Stimulated activated CD8-positive, alpha-beta memory T cell treated with anti-CD3 and anti-CD28 coated beads, Interleukin-15, amount 100 ng/mL, for 1 hour (primary cell): ENCODE measurements at places on chromosomes 5 and 9.

GRCh38 chr5:135829179-135829578, 5.3 kb upstream of the SLC25A48 start:
- DNase-seq = no peak

GRCh38 chr5:758698-759053, 25.9 kb downstream of the ZDHHC11B start:
- DNase-seq = no peak

DNA sequence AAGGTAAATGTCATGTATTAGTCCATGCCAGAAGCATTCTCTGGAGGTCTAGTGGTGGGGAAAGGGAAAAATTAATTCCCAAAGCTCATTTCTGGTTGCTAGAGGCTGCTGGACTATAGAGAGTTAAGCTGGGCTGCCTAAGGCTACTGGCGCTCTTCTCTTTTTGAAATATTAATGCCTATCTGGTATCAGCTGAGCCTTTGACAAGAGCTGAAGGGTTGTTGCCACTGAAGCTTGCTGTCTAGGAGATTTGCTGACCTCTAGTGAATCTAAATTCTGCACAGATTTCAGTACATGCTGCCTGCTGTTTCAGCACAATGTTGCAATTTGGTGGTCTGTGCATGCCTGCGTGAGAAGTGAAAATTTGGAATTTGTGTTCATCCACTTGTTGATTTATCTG, 29.1 kb upstream of the PLCXD3 start:
- DNase-seq = no peak

GRCh38 chr9:82553654-82554366, 509.1 kb downstream of the RASEF start:
- no peak for DNase-seq

- DNase-seq = no peak
Observed at GRCh38 chr9:114497236-114497635, 8.0 kb downstream of the WHRN start.

DNA sequence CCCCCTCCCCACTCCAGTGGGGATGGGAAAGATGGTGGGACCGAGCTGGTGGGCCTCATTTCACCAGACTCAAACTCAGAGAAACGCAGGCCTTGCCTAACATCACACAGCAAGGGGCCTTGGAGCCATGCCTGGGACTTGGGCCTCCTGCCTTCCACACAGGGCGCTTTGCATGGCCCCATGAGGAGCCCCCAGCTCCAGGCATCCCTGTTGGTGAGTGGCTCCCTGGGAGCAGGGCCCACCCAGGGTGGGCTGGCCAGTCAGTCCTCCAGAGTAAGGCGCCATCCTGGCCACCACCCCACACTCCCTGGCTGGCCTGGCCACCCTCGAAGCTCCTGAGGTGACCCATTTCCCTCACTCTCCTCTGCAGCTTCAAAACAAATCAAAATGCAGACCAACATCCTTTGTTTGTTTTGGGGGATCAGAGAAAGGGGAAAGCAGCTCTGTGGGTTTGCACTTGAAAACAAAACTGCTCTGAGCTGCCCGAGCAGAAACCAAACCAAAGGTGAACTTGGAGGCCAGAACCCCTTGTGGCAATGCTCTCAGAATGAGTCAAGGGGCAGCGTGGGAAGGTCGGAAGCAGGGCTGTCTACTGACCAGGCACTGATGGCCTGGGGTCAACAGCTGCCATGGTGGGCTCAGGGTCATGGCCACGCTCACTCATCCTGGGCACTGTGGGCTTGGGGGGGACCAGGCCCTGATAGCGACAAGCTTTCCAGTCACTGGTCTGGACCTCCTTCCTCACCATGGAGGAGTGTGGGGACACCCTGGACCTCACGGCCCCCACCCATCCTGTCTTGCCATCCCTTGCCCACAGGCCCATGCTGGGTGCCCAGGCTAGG, 37.0 kb upstream of the VDAC1 start:
- no peak for DNase-seq

DNA sequence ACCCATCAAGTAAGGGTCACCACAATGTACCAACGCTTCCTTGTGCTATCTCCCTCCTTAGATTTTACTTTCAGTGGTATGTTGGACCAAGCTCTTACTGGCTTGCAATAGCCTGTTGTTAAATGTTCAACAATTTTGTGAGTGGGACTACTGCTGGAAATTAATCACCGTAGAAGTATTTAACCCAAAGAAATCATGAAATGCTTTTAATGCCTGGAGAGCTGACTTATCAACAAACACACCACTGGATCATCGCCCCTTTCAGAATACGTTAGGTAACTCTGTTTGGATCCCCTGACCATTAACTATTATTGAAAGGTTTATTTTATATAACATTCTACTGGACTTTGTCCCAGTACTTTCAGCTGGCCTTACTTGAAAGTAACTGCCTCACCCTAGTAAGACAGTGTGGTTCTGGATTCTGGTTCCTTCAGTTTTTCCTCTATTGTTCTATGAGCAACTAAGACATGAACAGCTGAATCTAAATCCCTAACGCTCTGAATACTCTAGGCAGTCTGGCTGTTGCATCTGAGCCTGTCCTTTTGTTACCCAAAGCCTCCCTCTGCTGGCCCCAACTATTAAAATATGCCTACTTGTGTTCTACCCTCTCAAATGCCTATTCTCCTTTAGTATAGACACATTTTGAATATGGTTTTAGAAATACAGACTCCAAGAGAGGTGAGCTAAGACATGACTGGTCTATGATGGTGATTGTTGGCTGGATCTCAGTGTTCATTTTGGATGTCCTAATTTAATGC, 1203.4 kb upstream of the DMAC1 start:
- DNase-seq = no peak

DNA sequence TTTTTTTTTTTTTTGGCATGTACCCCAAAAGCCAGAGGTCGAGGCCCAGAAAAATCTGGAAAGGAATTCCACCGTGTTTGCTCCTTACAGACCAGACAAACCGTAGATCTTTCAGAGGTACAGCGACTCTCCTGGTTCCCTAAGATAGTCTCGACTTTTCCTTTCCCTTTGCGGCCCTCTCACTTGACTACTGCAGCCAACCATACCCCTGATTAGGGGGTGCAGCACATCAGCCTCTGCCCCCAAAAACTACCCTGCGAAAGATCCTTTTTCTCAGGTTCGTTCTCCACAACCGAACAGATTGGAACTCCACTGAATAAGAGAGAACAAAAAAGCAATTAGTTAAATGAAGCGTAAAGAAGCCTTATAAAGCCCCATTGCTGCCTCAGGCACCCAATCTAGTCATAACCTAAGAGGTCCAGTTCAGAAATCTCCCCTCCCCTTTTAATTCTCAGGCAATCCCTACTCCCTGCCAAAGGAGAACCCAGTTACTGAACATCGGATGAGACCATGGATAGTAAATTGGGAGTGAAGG, 379 bp upstream of the TICAM2 start:
- DNase-seq = no peak

- DNase-seq = no peak
Observed at GRCh38 chr5:36436306-36436705, 134.6 kb upstream of the RANBP3L start.

DNA sequence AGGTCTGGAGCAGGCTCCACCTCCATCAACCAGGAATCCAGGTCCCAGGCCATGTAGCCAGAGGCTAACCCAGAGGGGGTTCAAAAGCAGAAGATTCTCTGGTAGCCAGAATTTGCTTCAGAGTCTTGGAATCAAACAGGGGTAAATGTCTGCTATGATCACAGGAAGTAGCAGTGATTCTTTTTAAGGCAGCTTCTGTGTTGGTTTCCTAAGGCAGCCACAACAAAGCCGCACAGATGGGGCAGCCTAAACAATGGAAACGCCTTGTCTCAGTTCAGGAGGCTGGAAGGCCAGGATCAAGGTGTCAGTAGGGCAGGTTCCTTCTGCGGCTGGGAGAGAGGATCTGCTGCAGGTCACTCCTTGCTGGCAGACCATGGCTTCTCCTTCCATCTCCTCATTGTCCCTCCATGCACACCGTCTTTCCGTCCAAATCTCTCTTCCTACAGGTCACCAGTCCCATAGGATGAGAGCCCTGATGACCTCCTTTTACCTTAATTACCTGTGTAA, 167.3 kb downstream of the ROR2 start:
- DNase-seq = no peak

DNA sequence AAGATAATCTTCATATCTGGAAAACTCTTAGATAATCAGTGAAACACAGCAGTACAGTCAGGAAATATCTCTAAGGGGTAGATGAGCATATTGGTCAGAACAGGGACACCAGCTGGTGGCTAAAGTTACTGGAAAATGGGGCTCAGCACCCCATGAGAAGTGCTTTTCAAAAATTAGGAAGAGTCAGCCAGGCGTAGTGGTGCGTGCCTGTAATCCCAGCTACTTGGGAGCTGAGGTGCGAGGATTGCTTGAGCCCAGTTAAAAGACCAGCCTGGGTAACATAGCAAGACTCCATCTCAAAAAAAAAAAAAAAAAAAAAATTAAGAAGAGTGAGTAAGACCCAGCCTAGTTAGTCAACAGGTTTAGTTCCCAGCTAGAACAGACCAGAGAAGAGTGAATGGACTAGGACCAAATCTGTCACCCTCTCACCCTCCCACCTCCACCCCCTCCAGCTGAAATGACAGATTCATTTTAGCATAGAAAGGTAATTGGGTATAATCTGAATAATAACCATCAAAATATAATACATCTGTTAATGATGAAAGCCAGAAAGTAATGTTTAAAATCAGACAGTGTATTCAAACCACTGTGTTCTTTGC, 120.9 kb downstream of the CDC42SE2 start:
- DNase-seq = no peak

DNA sequence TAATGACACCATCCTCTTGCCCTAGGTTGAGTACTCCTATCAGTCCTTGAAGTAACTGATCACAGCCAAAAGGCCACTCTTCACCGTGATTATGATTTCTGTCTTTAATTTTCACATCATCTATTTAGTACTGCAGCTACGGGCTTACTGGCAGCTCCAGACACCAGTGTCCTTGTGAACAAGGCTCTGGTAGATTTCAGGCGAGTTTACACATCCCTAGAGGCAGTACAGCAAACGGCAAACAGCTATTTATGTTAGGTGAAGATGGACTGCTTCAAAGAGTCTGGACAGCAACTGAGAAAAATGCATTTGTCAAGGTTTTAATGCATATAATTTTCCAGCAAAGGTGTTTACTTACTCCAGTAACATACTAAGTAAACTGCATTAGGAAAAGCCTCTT, 396.9 kb downstream of the KDM4C start:
- no peak for DNase-seq

DNA sequence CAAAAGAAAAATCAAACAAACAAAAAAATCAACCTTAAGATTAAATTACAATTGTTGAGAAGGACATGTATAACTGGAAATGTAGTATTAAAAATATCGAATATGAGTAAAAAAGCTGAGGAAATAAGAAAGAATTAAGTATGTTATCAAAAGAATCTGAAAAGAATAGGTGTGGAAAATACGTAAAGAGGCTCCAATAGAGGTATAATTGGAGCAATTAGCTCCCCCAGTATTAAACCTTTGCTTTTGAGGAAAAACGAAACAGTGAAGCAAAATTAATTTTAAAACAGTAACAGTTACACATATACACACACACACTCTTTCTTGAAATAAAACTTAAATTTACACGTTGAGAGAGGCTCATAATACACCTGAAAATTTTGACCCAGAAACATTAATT, 578.7 kb upstream of the ADAMTS16 start:
- DNase-seq = no peak

DNA sequence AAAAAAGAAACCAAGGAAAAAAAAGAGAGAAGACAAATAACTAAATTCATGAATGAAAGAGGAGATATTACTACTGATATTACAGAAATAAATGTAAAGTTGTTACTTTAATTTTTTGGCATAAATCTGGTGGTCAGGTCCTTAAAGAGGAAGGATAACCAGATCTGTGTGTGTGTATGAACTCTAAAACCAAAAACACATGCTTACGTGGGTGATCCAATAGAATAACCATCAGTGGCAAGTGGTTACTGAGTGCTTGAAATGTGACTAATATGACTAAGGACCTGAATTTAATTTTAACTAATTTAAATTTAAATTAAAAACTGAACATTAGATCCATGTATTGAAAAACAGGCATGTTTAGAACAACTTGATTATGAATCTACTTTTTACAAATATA, 10.3 kb downstream of the SLC28A3 start:
- no peak for DNase-seq
